ENCODE measurements at places on chromosomes 6 and 20.

DNA sequence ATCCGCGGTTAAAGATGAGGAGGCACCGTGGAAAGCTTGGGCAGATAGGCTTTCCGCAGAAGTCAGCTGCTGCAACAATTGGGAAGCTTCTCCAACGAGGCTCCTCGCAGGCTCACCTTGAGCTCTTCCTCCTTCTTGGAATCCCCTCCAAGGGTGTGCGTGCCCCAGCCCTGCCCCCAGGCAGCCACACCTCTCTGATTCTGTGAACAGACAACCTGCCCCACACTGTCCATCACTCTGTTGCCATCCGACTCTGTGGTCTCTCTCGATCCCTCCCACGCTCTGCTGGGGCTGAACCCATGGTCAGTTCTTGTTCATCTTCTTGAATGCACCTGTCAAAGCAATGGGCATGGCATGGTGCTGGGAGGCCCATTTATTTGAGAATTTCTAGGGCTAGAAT lies 31.5 kb downstream of the PACSIN1 start:
- no peak for DNase-seq

DNA sequence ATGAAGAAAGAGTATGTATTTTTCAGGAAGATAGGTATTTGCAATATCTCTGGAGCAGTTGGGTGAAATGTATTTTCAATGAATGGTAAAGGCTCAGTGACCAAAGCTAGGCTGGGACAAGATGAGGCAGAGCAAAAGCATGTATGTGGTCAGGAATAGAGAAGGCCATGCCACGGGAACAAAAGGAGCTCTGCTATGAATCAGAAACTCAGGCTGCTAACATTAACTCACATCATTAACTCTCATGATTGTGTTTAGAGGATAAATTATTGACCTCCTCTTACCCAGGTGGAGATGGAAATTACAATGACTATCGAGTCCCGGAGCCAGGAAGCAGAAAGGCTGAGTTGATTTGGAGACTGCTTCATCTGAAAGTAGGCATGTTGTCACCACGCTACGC lies 220.2 kb downstream of the FUT9 start:
- DNase-seq: no peak

GRCh38 chr6:2734488-2735166 lies 16.1 kb downstream of the MYLK4 start:
- no peak for DNase-seq

DNA sequence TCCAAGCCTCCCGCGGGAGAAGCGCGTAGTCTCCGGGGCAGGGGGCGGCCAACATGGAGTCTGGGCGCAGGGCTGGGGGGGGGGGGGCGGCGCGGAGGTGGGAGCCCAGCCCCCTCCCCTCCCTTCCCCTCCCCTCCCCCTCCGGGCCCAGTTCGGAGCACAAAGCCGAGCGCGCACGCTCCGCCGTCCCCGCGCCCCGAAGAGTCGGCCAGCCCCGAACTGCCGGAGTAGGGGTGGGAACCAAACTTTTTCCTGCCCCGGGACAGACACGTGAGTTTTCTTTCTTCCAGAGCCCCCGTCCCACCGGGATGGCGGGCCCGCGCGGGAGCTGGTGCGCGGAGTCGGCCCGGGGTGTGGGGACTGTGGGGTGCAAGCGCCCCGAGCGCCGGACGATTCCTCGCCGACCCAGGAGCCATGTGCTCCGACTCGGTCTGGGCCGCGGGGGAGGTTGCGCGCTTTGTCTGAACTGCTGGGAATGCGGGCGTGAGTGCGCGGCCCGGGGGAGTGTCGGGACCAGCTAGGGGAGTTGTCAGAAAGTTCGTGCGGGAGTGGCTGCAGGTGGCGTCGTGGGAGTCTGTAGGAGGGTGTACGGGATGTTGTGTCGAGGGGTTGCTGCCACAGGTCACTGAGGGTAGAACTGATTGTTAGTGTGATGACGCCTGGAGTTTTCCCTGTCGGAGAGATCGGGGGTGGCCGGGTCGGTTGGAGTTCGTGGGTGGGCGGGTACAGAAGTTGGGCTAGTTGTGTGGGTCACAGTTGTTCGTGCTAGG lies 1.2 kb downstream of the TGIF2 start:
- peak; percentile 57 for DNase-seq

DNA sequence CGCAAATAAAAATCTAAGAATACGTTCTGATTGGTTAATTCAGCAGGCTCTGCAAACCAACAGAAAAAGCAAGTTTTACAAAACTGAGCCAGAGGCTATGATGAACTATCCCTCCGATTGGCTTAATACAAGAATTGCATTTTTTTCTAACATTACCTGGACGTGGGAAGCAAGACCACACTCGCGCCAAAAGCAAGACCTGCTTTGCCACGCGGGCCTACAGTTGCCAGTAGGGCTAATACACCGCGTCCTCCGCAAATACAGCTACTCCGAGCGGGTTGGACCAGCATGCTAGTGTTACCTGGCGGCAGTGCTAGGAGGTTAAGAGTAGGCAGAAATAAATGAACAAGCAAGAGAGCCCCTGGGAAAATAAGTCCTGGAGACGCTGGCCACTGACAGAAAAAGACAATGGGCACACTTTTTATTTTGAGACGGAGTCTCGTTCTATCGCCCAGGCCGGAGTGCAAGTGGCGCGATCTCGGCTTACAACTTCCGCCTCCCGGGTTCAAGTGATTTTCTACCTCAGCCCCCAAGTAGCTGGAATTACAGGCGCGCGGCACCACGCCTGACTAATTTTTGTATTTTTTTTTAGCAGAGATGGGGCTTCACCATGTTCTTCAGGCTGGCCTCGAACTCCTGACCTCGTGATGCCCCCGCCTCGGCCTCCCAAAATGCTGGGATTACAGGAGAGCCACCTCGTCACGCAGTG lies 131.9 kb upstream of the BTN3A2 start:
- peak; percentile 52 for DNase-seq

- DNase-seq: no peak
These were observed 120.2 kb downstream of the TINAG start for GRCh38 chr6:54428431-54428830.

DNA sequence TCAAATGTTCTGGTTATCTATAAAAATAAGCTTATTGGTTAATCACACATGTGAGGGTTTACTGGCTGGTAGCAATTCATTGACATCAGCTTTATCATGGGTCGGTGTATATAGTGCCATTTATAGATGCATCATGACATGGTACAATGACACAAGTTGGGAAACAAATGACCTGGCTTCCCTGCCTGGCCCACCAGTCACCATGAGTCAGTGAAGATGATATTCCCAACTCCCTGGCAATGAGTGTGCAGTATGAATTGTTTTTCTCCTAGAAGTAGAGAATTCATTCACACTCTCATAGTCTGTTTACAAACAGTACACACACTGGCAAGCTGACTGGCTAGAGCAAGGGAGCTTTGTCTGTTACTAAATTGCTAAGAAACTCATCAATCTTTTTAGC lies 37.2 kb upstream of the CALHM6 start:
- no peak for DNase-seq

DNA sequence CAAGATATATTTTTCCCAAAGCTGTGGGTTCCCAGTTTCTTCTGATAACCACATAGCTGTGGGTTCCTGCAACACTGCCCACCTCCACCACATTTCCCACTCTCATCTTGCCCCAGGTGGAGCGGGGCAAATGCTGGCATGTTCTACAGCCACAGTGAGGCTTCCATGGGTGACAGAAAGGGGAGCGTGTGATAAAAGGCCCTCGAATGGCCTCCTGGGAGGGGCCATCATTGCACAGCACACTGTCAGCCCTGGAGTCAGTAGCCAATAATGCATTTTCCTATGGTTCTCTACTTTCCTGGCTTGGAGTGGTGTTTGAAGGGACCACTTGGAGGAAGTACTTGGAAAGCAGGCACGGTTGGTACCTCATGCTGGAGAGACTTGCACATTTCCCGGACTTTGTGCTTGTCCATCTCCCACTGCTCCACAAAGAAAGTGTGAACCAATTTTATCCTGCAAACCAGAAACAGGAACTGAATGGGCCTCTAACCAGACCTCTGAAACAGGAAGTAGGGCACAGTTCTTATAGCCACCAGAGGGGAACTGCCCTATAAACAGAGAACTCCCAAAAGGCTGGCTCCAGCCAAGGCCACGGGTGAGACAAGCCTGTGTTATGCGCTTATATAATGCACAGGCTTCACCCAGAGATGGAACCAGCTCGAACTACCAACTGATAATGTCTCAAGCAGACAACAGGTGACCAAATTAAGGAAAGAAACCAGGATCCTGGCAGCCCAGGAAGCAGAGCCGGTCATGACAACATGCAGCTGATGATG lies 8.6 kb downstream of the MAP3K5 start:
- DNase-seq: no peak

DNA sequence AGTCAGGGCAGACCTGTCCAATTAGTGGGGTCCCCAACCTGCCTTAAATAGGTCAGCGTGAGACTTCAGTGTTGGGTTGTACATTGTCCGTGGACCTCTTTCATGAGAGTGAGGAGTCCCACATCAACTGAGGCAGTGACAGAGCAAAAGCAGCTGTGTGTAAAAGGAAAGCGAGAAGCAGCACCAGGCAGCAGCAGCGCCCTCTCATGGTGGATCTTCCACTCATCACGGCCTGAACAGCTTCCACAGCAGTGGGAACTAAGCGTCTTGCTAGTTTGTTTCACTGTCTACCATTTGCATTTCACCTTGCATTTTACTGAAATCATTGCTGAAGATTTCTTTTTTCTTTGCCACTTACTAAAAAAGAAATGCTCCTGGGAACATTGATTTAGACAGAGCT lies 333.8 kb downstream of the PKHD1 start:
- no peak for DNase-seq

- DNase-seq: no peak
These were observed 22.3 kb downstream of the BEND6 start for GRCh38 chr6:56977192-56977591.

DNA sequence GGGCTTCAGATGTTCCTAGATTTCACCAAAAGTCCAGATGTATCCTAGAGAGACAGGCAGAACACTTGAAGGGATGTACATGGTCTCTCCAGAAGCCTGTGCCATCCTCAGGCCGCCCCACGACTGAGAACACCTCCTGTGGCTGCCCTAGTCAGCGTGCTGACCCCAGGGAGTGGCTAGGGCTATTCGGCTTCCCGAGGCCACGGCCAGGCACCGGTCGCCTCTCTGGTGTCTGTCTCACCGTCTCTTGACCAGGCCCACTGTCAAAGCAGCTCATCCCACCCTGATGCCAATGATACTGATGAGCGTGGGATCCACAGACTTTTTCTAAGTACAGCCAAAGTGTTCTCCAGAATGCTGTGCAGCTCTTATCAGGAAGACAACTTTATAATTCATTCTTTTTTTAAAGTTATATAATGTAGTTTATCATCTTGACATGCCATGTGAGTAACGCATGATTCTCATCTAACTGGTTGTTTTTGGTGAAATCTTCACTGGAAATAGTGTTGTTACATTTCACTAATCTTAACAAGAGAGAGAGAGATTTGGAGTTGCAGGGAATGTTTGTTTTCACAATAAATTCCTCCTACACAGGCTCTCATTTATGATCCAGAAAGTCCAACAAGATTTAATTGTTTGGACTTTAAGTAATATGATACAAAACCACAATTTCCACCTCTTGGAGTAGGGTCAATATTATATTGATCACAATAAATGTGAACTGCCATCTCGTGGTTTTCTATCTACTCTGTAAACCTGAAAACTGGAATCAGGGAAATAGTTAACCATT lies 41.7 kb upstream of the KLHL31 start:
- no peak for DNase-seq

GRCh38 chr6:136335736-136336363 lies 46.2 kb upstream of the BCLAF1 start:
- DNase-seq: no peak

- no peak for DNase-seq
These were observed 286.0 kb downstream of the FOXC1 start for GRCh38 chr6:1895721-1896120.

- no peak for DNase-seq
These were observed 584 bp downstream of the MTCH1 start for GRCh38 chr6:36985417-36985807.

GRCh38 chr20:53352727-53353440 lies 240.8 kb downstream of the ZNF217 start:
- no peak for DNase-seq

DNA sequence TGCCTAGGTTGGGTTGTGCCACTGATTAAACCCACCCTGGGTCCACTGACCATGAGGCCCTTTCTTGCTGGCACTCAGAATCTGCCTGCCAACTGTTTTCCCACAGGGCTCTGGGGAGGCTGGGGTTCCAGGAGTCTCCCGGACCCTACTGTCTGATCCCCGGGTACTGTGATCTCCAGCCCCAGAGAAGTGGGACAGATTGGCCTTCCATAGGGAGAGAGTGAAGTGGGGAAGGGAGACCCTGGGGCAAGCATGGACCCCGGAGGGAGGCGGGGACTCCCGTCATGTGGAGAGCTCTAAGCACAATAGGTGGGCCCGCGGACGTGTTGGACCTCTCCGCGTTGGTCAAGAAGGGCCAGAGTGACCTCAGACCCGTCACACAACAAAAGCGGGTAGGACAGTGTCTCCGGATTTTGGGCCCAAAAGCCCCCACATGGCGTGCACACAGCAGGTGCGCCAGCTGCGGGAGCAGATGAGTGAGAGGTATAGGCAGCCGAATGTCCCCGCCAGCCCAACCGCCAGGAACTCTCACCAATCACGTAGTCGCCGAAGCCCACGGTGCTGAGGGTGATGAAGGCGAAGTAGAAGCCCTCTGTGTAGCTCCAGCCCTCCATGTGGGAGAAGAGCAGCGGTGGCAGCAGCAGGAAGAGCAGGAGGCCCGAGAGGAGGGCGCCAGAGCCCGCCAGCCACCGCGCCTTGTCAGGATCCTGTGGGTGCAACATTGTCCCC lies 10.6 kb downstream of the KCNK17 start:
- no peak for DNase-seq

DNA sequence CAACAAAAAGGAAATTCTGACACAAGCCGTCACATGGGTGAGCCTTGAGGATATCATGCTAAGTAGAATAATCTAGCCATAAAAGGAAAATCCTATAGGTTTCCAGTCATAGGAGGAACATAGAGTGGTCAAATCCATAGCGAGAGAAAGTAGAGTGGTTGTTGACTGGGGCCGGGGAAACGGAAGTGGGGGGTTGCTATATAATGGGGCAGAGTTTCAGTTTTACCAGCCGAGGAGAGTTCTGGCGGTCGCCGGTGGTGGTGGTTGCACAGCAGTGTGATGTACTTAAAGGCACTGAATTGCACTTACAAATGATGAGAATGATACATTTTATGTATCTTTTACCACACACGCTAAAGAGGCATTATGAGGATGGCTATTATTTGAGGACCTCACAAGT lies 4.9 kb downstream of the GPR31 start:
- DNase-seq: no peak

DNA sequence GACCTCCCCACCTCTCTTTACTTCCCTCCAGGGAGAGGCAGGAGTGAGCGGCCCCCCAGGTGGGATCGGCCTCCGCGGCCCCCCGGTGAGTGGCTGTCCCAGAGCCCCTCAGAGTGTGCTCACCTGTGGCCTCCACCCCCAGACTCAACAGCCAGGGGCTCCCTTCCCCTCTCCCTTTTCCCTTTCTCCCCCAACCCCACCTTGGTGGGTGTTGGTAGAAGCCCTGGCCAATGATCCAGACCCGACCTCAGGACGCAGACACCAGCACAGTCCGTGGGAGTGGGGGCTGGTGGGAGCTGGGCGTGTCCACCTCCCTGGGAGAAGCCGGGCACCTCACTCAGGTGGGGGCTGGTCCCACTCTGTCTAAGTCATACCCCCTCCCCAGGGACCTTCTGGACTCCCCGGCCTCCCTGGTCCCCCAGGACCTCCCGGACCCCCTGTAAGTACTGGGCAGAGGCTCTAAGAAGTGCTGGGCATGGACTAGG lies 4.9 kb downstream of the COL9A3 start:
- DNase-seq: no peak

- DNase-seq: no peak
These were observed 2.2 kb upstream of the OXT start for GRCh38 chr20:3068986-3069900.

Measured in activated CD4-positive, CD25-positive, alpha-beta regulatory T cell treated with anti-CD3 and anti-CD28 coated beads, Interleukin-2, amount 50 U/mL, for 72 hours (primary cell).